ENCODE measurements at places on chromosomes 7 and 10.
A peak's percentile ranks its signal among the peaks of the same experiment; 100 is the strongest.

DNA sequence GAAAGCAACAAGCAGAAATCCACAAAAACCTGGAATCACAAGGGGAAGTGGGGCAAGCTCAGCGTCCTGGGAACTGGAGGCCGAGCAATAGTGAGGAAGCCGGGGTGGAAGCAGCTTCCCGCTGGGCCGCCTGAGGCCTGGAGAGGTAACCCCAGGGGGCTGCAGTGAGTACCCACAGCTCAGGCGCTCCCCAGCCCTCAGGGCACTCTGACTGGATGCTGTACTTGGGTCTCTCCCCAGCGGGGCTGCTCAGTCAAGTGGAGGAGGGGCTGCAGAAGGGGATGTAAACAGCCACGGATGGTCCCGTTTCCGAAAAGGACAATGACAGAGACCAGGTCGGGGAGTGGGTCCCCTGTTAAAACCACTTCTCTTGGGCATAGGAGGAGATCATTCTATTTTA lies 50.3 kb downstream of the SLIT1 start:
- DNase-seq: no peak

DNA sequence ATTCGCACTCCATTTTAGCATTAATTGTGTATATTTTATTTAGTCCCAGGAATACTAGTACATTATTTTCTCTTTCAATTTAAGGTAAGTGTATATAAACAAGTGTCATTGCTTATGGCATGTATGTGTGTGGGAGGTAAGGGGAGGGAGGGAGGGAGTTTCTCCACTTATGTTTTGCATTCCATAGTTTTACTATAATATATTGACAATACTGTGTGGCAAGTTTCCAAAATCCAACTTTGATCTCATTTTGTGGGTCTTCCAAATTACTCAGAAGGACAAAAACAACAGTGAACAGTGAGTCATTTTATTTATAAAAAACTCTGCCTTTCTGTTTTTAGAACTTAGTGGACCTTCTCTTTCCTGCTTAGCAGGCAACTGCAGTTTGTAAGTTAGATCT lies 102.3 kb upstream of the SEMA3E start:
- no peak for DNase-seq

DNA sequence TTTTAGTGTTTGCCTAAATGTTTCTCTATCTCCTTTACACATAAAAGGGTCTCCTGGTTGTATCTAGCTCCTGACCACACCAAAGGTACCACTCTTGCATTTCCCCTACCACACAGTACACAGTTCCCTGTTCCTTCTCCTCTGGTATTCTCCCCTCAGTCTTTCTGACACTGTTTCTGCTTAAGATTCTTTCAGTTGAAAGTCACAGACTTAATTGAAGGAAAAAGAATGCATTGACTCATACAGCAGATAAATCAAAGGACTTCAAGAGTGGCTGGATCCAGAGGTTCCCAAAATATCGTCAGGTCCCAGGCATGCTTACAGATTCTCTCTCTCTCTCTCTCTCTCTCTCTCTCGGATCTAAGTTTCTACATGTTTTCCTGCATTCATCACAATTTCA lies 185.6 kb upstream of the LRGUK start:
- no peak for DNase-seq

DNA sequence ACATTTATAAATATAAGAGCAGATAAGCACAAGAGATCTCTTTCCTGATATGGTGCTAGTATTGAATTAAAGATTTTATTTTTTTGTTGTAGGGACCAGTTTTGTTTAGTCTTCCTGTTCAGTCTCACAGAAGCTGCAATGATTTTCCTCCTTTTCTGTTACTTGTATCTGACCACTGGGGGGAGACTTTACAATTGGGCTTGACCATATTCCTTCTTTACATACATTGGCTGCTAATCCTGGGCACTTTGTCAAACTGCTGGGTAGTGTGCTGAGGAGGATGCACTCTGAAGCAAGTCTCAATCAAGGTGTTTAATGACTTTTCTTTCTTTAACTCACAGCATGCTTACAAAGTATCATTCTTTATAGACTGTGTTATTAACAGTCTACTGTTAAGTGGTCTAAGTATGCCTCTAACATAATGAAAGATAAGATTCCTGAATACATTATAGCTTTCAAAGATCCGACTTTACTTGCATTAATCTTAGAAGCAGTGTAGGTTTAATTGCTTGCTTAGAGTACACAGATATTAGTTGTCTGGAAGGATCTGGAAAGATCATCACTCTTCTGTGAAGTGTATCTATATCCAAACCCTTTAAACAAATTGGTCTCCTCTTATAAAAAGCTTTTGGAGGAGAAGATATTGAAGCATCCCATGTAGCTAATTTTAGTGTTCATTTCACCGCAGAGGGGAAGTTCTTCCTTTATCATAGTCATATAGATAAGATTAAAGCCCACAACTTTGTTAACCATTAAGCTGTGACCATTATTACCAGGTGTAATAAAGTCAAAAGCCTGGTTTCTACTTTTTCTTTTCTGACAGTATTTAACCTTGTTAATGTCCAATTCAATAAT lies 3.1 kb downstream of the PALS2 start:
- DNase-seq: peak; percentile 64

DNA sequence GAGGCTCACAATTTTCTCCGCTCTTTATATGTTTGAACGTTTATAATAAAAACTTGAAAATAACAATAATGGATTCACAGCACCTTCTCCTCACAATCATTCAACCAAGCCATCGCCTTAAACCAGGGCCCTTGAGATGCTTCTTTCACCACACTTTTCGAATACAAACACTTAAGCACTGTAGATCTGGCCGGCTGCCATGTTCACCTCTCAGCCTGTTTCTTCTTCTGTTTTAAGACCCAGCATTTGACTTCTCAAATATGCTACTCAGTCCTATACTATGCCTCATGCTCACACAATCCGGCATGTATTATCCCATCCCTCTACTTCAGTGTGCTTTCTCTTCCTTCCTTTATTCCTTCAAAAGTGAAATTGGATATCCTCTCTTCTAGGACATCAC lies 280.6 kb downstream of the TFEC start:
- no peak for DNase-seq

DNA sequence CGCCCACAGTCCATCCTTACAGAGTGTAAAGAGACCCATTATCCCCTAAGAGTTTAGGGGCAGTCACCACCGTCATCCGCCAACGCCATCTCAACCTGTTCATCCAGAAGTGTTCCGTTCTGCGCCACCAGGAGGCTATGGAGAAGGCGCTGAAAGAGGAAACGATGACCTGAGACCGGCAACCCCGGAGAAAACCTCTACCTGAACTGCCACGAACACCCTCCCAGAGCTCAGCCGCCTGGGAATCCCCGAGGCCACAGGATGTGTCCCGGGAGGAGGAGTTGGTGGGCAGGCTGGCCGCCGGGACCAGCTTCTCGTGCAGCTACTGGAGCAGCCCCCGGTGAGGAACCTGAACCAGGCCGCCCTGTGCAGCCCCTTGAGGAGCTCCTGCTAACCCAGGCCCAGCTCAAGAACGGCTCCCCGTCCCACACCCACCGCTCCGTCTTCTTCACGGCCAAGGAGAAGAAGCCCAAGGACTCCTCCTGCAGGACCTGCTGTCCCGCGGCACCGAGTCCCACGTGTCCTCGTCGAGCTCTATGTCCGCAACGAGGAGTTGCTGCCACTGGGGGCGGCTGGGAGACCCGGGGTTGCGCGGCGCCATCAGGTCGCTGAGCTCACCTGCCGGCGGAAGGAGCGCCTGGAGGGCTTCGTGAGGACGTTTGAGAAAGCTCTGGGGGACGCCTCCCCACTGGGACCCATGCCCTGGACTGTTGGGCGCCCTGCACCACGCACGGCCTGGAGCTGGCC lies 21.1 kb upstream of the LANCL2 start:
- no peak for DNase-seq

- no peak for DNase-seq
Measured at GRCh38 chr7:74560086-74560719, 97.3 kb upstream of the GTF2I start.

GRCh38 chr7:142873281-142873784 lies 12.2 kb downstream of the TRPV6 start:
- DNase-seq: no peak

DNA sequence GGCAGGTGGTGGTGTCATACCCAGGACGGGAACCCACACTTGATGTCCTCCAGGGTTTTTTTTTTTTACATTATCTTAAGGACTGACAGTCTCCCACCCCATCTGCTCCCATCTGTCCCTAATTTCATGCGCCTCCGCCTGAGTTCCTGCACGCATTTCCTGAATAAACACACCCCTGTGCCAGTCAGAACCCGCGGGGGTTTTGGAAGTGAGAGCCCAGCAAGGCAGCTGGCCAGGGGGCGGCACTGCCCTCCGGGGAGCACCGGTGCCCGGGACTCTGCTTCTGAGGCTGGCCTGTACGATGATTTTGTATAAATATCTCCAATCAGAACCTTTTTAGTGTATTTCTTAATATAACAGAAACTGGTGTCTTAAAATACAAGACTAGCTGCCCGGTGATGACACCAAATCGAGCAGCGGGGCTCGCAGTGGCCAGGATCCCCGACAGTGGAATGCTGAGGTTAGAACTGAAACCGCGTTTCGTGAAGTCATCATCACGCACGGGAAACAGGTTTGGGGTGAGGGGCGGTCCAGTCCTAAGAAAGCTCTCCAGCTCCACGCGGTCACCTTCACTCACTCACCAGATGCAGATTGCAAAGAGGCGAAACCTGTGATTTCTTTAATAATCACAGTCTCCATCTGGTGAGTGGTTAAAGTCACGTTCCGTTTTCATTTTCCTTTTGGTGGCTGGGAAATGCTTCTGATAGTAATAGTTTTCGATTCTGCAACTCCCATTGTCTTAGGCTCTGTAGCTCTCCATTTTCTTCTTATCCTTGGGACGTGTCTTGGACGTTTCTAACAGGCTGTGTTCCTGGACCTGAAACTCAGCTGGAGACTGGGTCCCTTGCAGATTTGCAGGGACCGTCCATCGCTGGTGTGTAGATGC lies 19.7 kb downstream of the BNIP3 start:
- no peak for DNase-seq

DNA sequence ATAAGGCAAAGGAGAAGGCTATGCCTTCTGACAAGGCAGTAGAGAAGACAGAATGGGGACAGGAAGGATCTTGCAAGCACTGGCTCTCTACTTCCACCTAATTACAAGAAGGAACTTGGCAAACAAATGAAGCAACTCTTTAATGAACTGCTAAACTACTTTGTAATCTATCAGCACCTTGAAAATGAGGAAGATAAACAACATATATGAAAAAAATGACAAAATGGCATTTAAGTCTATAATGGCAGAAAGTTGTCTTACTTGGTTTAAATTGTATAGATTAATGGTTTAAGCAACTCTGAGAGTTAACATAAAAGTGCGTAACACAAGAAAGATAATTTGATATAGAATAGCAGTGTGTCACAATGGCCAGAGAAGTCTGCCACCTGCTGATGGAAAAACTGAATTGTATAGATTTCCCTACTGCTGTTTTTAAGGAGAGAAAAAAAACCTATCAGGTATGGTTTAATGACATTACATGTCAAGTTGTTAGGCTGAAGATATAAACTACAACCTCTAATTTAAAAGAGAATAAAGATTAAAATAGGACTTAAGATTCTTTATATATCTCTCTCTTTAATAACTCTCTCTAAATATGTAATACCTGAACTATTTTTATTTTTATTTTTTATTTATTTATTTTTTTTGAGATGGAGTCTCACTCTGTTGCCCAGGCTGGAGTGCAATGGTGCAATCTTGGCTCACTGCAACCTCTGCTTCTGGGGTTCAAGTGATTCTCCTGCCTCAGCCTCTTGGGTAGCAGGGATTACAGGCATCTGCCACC lies 11.8 kb downstream of the NT5C3A start:
- peak; percentile 95 for DNase-seq

DNA sequence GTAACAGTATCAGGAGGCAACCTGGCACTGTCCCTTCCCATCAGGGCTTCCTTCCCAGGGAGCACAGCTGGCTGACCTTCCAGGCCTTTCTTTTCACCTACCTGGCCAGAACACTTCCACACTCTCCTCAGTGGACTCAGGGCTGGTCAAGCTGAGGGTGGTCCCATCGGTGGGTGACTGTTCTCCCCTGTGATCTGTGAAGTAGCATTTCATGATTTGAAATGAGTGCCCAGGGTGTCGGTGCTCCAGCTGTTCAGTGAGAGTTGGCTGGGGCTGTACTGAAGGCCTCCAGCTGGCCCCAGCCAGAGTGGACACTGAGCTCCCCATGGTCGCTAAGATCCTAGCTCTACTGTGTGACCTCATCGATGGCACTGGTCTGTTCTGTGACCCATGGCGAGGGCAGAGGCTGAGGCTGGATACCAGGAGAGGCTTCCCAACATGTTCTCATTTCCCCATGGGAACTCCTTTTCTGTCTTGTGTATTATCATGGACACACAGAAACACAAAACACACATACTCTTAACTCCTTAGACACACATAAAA lies at the start of gene FAM170B:
TSS of gene FAM170B (minus strand) at position 316 of the 543 bp plus-strand sequence. CDS start at position 213, 103 bp downstream.
- DNase-seq: no peak

DNA sequence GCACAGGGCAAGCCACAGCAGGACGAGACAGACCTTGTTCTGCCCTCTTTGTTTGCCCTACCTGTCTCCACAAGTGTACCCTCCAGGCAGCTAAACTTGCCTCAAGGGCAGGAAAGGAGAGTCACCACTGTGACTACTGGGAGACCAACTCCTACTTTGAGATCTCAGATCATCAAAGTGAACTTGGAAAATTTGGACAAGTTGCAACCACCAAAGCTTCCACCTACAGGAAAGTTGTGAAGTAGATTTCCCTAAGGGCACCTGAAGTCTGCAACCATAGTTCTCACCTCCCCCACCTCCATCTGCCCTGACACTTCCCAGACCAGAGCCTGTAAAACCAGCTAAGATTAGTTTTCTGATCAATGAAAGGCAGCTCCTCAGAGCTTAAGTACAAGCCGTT lies 2.5 kb upstream of the WDR91 start:
- no peak for DNase-seq

DNA sequence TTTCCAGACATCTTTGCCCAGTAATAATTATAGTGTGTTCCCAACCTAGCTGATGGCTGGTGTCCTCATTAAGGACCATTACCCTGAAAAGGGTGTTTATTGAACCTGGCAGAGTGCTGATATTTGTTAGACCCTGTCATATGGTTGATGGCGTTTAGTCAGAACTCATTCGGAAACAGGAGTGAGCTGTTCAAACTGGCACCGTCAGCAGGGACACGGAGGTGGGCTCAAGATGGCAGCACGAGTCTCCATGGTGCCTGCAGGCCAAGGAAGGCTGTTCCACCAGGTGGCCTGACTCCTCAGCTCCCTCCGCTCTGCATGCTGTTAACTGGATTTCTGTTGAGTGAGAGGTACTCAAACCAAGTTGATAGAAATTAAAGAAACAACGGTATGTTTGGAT lies 589.1 kb upstream of the MGMT start:
- DNase-seq: no peak

GRCh38 chr7:10973942-10974911 lies 555 bp downstream of the PHF14 start:
- DNase-seq: peak; percentile 11

GRCh38 chr10:79320316-79320715 lies 27.0 kb upstream of the PPIF start:
- no peak for DNase-seq

DNA sequence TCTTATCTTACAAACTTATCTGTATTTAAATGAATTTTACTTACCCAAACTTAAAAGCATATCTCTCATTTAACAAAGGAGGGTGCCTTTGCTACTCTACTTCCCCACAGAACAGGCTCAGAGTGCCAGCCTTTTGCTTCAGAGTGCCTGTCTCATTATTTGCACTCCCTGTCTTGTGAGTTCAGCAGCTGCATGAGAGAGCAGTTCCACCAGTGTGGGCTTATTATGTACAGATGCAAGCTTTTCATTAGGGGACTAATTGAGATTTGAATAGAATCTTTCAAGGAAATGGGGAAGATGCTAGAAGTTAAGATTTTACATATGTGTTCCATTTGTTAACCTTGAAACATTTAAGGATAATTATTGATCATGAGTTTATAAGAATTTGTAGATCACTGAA lies 310.2 kb upstream of the LRRN3 start:
- DNase-seq: no peak

GRCh38 chr10:72846238-72846637 lies 47.3 kb upstream of the OIT3 start:
- DNase-seq: no peak

All from GF-D8 (cell line).